Right cardiac atrium (tissue), 5 donors: ENCODE measurements at places on chromosomes 7 and 10. TPM values are rescaled to one million over a fixed set of nuclear protein-coding genes. Genes with fewer than 3 reads are reported as not detected.

- DNase-seq: no peak
Measured at GRCh38 chr7:69467826-69468225, 130.4 kb upstream of the AUTS2 start.

DNA sequence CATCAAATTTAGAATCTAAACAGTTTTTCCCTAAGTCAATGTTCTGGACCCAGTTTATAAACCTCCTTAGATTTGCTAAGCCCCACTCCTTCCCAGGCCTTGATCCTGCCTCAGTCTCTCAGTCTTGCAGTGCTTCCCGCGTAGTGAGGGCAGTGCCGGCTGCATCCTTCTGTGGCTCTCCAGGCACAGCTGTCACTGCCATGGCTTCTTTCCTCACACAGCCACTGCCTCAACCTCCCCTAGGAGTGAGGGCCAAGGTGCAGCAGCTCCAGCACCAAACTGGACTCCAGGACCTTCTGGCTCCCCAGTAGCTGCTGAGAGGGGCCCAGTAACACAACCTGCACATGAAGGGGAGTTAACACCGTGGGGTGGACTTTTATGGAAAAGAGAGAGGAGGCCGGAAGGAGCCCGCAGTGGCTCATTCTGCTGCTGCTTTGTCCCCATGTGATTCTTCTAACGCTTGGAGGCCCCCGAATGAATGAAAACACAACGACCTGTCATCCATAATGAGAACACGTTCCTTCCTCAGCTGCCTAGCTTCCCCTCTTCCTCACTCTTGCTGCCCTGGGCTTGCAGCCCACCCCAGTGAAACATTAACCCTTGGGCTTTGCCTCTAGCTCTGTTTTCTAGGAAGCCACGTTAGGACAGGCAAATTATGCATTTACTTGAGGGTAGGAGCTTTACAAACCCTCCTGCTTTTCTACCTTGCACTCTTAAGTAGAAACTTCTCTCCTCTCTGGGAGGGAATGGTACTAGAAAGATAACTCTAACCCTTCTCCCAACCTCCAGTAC, 16.0 kb upstream of the UBE2H start:
- no peak for DNase-seq

TRPV6 gene
- not detected for total RNA-seq

DNA sequence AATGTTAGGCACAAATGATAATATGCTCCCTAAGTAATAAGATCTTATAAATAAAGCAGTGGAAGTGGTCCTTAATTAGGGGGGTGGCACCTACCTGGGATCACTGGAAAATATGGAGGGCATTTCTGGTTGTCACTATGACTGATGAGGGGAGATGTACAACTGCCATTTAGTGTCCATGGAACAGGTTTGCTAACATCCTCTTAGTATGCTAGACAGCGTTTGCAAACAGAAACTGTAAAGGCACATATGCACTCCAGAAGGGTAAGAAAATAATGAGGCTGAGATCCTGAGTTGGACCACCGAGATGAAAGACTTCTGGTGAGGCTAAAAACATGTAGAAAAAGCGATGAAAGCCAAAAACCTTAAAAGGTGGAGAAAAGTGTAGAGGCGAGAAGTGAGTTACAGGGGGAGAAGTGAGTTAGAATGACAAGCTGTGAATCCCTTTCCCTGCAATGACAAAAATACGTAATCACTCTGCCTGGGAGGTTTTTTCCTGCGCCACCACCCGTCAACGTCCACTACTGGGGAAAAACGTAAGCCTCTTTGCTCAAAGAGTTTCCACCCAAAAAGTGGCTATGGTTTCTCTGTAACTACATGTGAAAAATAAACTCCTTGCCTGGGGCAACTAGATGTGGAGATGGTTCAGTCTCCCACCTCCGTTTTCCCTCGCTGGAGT, 767 bp downstream of the KRIT1 start:
- no peak for DNase-seq

GPC2 gene
- 0.17 TPM for total RNA-seq

- peak; percentile 46 for DNase-seq
Measured at GRCh38 chr7:151830121-151830830, 46.6 kb downstream of the PRKAG2 start.

ARHGAP19 gene
- 3.6 TPM for total RNA-seq

DNA sequence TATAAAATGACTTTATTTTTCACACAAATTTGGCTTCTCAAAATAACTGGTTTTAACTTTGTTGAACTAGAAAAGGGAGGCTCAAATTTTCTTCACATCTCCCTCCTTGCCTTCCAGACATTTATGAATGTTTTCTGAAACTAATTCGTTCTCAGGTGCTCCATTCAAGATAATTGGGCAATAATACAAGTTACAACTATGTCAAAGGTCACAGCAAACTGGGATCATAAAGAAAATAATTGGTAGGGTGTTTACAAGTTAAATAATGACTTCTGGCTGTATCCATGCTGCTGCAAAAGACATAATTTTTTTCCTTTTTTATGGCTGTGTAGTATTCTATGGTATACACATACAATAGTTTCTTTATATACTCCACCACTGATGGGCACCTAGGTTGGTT, 75.3 kb downstream of the MINPP1 start:
- DNase-seq: no peak

GRCh38 chr10:33950206-33950605, 615.7 kb upstream of the NRP1 start:
- no peak for DNase-seq

CYP2C18 gene
- not detected for total RNA-seq

GRCh38 chr10:49624629-49625028, 10.8 kb downstream of the CHAT start:
- no peak for DNase-seq
